Umbilical cord (tissue), 2 donors: ENCODE measurements at places on chromosomes 7 and 10.
A peak's percentile ranks its signal among the peaks of the same experiment; 100 is the strongest.

- peak; percentile 26 for DNase-seq
Observed at GRCh38 chr10:51860257-51860656, 160.9 kb upstream of the CSTF2T start.

- DNase-seq = no peak
Observed at GRCh38 chr10:114362826-114363355, 41.4 kb downstream of the AFAP1L2 start.

DNA sequence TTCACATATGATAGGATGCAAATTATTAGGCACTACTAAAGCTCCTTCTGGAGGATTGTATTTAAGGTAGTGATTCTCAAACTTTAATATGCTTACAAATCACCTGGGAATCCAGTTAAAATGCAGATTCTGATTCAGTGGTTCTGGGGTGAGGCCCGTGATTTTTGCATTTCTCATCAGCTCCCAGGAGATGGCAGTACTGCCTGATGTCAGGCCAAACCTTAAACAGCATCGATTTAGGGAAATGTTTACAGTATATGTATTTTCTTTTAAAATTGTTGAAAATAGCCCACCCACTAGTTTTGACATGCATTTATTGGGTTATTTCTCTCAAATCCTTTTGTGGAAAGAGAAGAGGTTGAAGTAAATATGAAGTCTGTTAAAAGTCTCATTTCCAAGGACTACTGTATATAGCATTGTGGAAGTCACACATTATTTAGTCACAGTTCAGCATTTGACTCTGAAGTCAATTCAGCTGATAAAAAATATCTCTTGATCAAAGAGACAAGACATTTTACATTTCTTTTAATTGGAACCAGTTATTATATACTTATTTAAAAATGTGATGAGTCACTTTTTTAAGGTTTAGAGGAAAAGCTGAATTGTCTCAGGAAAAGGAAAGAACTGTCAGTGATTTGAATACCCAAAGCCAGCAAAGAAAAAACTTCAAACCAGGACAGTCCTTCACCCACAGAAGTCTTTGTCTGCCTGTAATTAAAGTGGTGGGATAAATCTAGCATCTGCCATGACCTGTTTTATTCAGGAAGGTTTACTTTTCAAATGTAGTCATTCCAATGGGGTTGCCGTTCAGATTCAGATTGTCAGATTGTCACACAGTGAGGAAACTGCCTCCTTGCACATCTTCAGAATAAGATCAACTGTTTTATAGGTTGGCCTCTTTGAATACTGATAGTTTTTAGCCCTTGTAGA is 21.1 kb upstream of the HBP1 start:
- DNase-seq = peak; percentile 27

DNA sequence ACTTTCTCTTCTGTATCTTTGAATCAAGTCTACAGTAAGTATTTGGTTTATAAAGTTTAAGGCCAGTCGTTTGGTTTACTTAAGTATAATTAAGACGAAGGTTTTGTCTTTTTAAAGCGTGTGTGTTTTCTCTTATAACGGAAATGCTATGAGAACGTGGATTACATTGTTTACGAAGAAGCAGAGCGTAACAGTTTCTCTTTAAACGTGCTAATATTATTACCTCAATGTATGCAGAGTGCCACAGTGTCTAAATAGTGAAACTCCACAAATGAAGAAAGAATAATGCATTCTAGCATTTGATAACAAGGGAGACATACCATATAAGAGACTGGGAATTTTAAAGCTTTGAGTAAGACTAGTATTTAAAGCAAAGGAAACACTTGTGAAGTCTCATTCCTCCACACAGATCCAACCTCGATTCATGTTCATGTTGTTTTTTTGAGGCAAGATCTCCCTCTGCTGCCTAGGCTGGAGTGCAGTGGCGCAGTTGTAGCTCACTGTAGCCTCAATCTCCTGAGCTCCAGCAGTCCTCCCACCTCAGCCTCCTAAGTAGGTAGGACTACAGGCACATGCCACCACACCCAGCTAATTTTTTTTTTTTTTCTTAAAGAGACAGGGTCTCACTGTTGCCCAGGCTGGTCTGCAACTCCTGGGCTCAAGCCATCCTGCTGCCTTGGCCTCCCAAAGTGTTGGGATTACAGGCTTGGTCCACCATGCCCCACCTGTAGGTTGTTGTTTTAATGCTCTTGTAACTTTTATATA is 75.1 kb downstream of the ANKRD61 start:
- DNase-seq = peak; percentile 45

DNA sequence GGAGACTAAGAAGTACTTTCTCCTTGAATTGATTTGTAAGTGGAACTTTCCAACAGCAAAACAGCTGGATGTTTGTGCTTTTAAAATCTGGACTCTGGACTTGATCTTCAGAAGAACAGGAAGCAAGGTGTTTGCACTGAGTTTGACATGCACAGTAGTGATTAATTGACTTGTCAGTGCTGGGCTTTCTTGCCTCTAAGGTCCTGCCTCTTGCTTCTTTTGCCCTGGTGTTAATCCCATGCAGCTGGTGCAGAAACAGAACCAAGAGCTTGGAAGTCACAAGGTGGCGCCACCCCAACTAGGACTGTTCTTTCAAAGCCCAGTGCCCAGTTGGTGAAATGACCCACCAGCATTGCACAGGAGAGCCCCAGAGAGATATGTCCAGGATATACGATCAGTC is 66.8 kb upstream of the SEPHS1 start:
- DNase-seq = no peak

DNA sequence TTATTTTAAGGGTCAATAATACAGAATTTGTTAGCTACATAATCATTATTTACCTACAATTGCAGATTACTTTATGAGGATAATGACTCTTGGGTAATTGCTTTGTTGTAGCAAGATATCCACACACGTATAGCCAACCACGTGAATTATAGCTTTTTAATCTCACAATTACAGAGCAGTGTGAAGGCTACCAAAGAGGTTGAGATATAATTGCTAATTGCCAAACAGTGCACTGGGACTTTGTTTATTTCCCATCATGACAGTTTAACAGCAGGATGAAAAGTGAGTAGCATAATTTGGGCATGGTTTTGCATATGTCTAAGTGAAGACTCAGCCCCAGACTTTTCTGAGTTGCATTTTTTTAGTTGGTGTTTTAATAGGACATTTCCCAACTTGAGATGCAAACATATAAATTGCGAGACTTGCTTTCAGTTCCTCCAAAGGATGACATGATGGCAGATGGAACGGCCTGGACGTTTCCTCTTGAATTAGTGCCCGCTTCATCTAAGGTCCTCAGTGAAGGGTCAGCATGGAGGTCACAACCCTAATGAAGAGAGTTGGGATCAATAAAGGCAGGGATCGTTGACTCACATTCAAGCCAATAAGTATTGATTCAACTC is 180.7 kb upstream of the GPR26 start:
- no peak for DNase-seq

DNA sequence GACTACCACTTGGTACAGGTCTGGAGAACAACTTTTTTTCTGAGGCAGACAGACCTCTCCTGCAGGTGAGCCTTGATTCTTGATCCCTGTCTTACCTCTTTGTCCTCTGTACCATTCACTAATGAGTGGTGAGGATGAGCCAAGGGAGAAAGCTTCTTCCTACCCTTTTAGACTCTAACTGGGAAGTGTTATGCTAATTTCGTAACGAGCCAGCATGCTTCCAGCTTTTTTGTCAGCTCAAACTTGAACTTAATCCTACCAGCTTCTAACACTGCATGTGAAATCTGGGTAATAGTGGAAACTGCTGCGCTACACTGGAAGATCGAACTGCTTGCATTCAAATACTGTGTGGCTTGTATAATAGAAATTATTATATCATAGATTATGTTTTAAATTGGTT is 87.0 kb downstream of the NEUROD6 start:
- DNase-seq = no peak
